ENCODE measurements at places on chromosomes 6 and 20.

DNA sequence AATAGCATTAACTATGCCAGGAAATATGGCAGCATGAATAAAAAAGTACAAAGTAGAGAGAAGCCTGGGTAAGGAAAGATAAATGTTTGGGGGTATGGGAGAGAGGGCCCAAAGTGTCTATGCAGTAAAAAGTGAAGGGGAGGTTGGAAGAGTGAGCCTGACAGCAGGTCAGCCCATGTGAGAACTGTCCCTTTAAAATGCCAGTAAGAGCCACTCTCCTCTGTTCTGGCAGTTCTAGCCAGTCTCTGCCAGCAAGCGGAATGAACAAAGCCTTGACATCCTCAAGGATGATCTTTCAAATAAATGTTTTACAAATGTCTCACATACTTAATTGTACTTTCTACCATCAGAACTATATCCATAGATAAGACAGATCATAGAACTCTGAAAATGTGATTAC is 164.5 kb downstream of the DST start:
- DNase-seq: no peak

DNA sequence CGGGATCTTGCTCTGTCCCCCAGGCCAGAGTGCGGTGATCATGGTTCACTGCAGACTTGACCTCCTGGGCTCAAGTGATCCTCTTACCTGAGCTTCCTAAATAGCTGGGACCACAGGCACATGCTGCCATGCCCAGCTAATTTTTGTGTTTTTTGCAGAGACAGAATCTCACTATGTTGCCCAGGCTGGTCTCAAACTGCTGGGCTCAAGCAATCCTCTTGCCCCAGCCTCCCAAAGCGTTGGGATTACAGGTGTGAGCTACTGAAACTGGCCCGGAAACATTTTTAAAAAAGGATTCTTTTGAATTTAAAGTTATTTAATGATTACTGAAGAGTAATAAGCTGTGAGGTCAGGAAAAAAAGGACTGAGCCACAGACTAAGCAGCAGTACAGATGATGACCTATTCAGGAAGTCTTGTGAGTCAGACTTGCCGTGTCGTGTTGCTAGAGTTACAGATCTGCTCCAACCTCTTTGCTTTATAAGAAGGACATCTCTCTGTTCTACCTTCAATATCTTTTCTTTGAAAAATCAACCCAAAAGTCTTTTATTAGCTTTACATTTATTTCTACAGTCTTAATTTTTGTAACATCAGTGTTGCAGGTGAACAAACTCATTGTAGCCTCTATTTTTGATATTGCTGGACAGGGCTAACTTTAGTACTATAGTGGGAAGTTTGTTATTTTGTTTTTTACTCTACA is 108.7 kb downstream of the NCOA3 start:
- no peak for DNase-seq

- no peak for DNase-seq
Observed at GRCh38 chr6:81838724-81839426, 86.4 kb upstream of the TENT5A start.

GRCh38 chr6:139313229-139313628 is 21.4 kb upstream of the TXLNB start:
- no peak for DNase-seq

GRCh38 chr6:155890409-155890808 is 434.8 kb upstream of the NOX3 start:
- no peak for DNase-seq

GRCh38 chr6:148703900-148704299 is 42.9 kb upstream of the UST start:
- DNase-seq: no peak

- DNase-seq: peak; percentile 46
Observed at GRCh38 chr20:43751167-43752050, 24.6 kb upstream of the GTSF1L start.

Measured in germinal center (tissue), 1 donor.